ENCODE measurements at places on chromosomes 1 and 21. TPM values are rescaled to one million over a fixed set of nuclear protein-coding genes. Genes with fewer than 3 reads are reported as not detected.

The RNU1-4 gene
- total RNA-seq = under 0.01 TPM

The ZNF593OS gene
- not detected for total RNA-seq

The SCNM1 gene
- 20.1 TPM for total RNA-seq

The S100A2 gene
- total RNA-seq = 0.85 TPM

The RGS8 gene
- total RNA-seq = 0.28 TPM

The IL24 gene
- 1.7 TPM for total RNA-seq

The CGN gene
- total RNA-seq = under 0.01 TPM

The FAM163A gene
- not detected for total RNA-seq

The STPG1 gene
- total RNA-seq = 3.8 TPM

The BLACAT1 gene
- not detected for total RNA-seq

The CRABP2 gene
- 8.1 TPM for total RNA-seq

The FOXD3 gene
- not detected for total RNA-seq

The RC3H1 gene
- 14.2 TPM for total RNA-seq

All from regular cardiac myocyte (primary cell).